GM19239 (cell line): ENCODE measurements at places on chromosomes 4 and X.

GRCh38 chr4:112119353-112119783 is 25.9 kb upstream of the FAM241A start:
- no peak for DNase-seq

DNA sequence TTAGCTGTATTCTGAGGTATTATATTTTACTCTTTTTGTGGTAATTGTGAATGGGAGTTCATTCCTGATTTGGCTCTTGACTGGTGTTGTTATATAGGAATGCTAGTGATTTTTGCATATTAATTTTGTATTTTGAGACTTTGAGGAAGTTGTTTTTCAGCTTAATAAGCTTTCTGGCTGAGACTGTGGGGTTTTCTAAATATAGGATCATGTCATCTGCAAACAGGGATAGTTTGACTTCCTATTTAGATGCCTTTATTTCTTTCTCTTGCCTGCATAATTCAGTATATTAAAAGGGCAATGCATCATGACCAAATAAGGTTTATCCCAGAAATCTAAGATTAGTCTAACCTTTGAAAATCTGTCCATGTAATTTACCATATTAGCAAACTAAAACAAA is 44.7 kb upstream of the EPGN start:
- DNase-seq = no peak

DNA sequence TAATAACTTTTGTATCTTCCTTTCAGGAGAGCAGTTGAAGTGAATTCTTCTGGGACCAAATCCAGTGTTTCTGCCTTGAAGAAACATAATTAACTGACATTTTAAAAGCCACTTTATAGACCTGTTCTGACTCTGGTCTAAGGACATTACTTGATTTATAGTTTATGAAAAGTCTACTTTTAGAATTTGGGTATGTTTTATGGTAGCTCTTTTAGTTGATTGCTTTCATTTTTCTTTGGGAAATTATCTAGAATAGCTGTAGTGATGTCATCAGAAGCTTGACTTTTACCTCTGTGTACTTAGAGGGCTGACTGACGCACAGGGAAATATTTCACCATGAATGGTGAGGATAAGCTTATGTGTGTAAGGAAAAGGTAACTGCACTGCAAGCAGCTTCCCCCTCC is 131.8 kb upstream of the LIMCH1 start:
- no peak for DNase-seq

DNA sequence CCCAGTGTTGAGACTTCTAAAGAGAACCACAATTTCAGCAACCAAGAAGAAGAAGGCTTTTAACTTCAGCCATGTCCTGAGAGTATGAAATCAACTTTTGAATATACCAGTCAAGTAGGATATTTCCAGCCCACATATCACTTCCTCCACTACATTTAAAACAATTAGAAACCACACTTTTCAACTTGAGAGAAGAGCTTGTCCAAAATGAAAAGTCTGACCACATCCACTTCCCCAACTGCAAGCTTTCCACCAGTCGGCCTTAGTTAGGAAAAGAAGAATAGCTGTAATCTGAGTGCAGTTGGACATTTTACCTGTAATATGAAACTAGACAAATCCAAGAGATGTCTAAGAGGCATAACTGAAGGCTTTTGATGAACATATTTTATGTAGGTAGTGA is 101.9 kb upstream of the SLC7A11 start:
- DNase-seq = no peak

DNA sequence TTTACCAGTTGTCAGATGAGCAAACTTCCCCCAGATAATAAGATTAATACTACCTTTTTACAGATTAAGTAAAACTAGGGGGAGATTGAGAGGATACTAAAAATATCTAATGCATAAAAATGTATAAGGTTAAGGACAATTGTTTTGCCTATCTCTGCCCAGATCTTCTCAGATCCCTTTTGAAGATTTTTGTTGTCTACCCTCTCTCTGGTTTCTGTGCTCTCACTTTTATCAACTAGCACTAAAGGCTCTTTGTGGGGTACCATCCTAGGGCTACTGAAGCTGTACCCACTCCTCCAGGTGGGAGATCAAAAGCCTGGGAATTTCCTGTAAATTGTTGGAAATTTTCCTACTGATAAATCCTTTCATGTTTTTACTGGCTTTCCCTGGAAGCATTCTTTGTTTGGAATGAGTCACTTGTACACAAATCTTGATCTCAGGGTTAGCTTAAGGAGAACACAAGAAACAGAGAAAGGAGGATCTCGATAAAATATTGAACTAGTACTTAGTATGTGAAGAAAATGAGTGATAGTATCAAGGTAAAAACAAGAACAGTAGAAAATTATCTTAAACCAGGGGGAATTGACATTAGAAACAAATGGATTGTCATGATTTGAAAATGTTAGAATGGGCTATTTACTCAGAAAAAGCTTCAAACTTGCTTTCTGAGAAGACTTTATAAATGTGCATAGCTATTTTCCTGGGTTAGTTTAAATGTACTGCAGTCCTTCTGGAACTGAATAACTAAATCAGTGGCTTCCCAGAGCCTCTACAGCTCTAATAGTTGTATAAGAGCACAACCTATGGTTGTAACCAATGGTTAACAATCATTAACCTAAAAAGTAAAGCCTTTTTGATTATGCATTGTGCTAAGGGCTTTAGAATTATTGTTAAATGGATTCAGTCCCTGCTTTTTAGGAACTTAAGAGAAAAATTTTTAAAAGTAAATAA is 679.9 kb upstream of the MAGEB2 start:
- no peak for DNase-seq

GRCh38 chrX:153533091-153533490 is 15.6 kb downstream of the ATP2B3 start:
- no peak for DNase-seq

DNA sequence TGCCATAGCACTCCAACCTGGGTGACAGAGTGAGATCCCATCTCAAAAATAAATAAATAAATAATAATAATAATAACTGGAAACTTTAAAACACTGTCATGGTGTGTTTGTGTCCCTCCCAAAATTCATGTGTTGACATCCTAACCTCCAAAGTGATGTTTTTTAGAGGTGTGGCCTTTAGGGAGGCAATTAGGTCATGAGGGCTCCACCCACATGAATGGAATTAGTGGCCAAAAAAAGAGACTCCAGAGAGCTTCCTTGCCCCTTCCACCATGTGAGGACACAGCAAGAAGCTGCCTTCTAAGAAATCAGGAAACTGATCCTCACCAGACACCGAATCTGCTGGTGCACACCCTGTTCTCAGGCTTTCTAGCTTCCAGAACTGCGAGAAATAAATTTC is 23.8 kb upstream of the RAPGEF2 start:
- DNase-seq = no peak

DNA sequence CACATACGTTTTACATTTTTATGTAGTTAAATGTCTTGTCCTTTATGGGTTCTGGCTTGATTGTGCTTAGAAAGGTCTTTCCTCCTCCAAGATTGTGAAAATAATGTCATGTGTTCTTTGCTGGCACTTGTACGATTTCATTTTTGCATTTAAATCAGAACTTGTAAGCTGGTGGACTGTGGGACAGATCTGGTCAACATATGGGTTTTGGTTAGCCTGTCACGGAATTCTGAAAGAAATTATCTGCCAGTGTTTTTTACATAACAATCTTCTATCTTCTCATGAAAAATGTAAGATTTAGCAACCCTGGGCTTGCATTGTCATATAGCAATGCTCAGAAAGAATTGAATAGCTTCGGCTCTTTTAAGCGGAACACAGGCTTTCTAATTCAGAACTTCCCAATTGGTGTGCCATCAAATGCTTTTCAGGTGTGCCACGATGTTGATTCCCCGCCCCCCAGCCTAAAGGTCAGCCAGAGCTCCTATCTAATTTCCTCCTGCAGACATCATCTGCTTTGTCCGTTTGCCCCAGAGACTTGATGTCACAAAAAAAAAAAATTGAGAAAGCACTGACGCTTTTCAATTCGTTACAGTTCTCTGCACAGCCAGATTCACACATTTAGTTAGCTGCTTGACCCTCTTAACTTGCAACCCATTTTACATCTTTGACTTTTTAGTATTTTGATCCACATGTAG is 16.2 kb downstream of the AFF1 start:
- DNase-seq = no peak

DNA sequence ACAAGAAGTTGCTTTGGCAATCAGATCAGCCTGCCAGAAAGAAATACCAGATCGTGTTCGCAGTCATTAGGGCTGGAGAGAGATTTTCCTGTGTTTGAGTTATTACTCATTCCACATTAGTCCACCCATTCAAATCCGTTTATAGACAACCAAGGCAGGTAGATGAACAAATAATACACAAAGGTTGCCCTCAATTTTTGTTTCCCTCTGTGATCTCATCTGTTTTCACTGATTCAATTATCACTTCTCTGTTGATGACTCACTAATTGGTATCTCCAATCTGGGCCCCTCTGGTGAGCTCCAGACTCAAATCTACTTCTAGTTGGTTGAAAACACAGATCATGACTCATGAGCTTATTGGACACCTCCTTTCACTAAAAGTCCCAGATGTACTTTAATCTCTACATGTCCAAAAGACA is 54.5 kb downstream of the CHM start:
- DNase-seq = no peak

- DNase-seq = no peak
These were observed 270.1 kb downstream of the TMA16 start for GRCh38 chr4:163764569-163764968.

GRCh38 chr4:42048394-42048793 is 58.1 kb downstream of the SLC30A9 start:
- no peak for DNase-seq

- DNase-seq = no peak
These were observed 109.9 kb upstream of the NAP1L5 start for GRCh38 chr4:88807499-88807898.

DNA sequence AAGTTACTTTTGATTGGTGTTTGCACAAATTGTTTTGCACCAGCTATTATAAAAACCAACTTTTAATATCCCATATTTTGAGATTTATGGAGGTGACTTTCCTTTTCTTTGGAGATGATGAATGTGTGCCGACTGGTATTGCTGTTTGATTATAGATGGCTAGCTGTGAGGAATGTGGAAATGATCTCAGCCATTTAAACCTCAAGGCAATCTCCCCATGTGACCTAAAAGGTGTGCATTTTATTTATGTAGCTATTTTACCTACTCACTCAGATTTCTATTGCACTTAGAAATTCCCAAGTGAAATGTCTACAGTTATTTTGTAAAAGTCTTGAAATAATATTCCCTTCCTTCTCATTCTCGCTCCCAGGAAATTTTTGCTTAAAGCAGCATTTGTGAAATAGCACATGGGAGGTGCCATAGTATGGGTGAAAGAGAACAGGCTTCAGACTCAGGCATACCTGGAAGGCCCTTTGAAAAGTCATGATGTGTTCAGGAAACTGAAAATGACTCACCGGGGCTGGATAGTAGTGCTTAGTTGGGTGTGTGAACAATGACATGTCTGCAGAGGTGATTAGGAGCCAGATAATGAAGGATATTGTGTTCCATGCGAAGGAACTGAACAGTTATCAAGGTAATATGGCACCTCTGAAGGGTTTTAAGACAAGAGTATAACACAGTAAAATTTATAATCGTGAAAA is 247.6 kb downstream of the CBLL2 start:
- no peak for DNase-seq

DNA sequence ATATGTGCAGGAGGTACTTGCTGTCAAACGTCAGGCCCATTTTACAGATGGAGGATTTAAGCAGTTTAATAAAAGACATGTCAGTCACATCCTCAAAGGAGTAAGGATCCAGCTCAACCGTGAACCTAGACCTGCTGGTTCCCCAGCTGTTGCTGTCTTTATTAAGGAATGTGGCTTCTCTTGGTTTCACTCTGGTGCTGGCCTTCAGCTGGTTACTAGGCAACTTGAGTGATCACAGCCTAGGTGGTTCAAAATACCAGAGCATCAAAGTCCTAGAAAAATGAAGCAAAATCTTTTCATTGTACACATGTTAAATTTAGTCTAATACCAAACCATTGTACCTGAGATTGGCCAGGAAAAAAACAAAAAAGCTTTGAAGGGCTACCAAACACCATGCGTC is 32.7 kb upstream of the GLRA2 start:
- DNase-seq = no peak

- no peak for DNase-seq
These were observed 40.0 kb downstream of the MOSPD2 start for GRCh38 chrX:14913241-14913640.

DNA sequence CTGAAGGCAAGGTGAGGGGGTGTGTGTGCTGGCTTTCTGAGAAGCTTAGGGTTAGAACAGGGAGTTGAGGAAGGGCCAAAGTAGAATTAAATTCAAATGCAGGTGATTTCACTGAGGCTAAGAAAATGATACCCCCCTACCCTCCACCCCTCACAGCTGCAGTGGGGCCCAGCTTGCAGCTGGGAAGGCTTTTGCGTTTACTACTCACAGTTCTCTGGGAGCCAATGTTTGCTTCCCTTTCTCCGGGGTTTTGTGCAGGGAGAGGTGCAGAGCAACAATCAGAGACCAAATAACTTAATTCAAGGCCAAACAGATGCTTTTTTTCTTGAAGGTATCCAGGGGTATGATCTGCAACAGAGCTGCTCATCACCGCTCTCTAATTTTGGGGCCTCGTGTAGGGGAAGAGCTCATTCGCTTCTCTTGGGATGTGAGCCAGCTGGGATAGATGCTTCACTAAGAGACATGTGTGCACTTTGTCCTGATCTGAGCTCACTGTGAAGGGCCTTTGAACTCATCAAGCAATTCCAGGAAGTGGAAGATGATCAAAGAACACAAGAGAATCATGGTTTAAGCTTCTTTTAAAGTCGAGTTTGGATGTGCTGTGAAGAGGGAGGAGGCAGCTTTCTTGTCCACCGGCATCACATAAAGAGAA is 122.7 kb upstream of the C1GALT1C1 start:
- no peak for DNase-seq

- DNase-seq = no peak
These were observed 99.2 kb downstream of the TSPAN7 start for GRCh38 chrX:38660395-38661102.

- DNase-seq = no peak
These were observed 102.8 kb upstream of the NOCT start for GRCh38 chr4:138912704-138913340.

GRCh38 chrX:28085653-28086052 is 104.4 kb upstream of the DCAF8L1 start:
- DNase-seq = no peak

- peak; percentile 25 for DNase-seq
These were observed 569.3 kb upstream of the DIPK2B start for GRCh38 chrX:45769761-45770582.

DNA sequence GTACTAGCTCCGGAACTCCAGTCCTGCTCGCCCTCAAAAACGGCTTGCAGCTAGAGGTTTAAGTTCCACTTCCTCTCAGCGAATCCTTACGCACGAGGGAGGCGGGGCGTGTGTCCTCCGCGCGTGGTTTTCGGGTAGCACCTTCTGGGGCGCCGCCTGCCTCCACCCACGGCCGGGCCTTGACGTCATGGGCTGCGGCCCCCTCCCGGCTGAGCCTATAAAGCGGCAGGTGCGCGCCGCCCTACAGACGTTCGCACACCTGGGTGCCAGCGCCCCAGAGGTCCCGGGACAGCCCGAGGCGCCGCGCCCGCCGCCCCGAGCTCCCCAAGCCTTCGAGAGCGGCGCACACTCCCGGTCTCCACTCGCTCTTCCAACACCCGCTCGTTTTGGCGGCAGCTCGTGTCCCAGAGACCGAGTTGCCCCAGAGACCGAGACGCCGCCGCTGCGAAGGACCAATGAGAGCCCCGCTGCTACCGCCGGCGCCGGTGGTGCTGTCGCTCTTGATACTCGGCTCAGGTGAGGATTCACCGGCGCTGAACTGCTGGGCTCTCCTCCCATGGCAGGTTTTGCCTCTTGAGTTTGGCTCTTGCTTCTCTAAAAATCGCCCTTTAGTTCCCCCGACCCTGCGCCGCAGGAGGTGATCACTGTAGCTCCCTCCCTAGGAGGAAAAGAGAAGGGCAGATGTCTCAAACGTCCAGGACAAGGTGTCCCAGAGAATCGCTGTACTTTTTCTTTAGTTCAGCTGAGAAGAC is at the start of gene AREG:
TSS of gene AREG (plus strand) at position 246 of the 752 bp plus-strand sequence. CDS start at position 456, 210 bp downstream.
- peak; percentile 66 for DNase-seq

- DNase-seq = no peak
These were observed 48.0 kb upstream of the HDAC8 start for GRCh38 chrX:72620550-72621145.
